Kidney epithelial cell (primary cell): ENCODE measurements at places on chromosomes 5 and 9.

DNA sequence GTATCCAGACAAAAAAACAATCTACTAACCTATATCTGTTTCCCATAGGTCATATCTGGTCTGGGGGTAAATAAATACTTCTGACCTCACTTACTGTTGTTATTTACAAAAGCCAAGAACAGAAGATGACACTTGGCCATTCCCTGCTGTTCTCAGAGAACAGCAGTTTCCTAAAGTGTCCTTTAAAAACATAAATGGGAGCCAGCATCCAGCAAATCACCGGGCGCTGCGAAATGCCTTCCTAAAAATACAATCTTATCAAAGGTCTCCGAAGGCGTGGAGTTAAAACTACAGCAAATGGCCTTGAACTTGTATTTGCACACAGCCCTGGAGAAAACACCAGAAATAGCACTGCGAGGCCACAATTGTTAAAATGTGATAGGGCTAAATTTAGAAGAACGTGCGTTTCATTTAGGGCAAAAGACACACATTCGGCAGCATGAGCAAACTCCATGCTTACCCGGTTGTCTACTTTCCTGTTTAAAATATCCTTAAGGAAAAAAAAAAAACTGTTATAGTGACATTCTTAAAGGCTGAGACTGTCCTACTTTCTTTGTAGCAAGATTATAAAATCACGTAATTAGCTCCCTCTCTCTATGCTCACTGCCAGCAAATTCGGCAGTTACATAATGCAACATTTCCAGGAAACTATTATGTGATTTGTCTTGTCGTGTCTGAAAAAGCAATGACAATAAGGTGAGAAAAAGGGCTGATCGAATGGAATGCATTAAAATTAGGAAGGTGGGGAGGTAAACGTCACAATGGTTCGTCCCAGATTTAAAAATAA lies 1.5 kb downstream of the NFIL3 start:
- DNase-seq = no peak

GRCh38 chr9:83999141-83999918 lies 18.7 kb downstream of the RMI1 start:
- no peak for DNase-seq

DNA sequence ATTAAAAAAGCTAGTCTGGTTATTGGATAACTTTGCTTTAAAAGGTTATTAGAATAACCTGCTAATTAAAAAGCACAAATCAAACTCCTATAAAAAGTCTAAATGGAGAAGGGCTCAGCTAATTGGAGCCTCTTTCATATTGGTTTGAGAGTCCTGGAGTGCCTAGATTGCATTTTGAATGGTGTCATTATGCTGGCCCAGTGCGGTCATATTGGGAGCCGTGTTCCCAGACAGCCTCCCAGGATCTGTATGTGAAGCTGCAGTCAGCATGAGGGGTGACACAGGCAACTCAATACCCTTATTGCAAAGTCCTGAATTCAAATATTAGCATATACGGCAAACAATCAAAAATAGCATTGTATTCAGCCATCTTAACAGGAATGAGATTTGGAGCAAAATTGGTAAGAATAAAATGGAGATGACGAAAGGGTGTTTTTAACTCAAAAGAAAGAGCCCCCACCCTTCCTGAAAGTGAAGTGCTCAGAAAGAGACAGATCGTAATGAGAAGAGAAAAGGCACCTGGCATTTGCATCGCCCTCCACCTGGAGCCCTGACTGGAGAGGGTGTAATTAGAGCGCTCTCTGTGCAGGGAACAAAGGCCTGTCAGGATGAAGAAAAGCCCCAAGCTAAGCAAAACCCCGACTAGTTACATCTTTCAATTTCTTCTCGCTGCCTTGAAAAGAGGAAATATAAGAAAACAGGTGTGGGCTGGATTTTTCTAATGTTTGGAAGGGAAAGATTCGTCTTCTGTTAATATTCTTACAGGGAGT lies 621.0 kb upstream of the ADAMTS16 start:
- DNase-seq = no peak

DNA sequence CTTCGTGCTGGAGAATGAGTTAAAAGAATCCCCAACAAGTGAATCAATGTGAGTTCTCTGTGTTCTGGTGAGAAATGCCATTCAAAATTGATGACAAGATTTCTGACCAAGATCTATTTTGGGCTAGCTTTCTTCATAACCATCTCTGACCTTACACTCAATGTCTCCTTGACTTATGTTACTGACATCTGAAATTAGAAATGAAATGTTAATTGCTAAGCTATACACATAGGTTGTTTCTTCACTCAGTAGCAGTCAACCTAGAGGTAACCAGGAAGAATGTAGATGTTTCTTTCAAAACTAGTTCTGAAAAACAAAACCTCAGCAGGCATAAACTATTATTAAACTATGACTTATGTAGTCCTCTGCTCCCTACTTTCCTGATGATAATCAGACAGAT lies 2220.7 kb upstream of the C9orf72 start:
- no peak for DNase-seq

DNA sequence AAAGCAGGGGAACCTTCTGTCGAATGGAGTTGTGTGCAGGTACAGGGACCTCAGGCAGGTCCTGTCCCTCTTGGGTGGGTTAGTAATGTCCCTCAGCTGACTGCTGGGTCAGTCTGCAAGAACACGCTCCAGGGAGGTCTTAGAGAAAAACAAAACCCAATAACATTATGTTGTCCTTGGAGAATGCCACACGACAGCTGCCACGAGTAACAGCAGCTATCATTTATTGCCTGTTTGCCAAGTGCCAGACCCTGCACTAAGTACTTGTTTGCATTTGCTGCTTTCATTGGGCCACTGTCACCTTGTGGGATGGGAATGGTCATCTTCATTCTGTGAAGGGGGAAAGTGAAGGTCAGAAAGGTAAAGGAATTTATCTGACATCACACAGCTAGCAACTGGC lies 310.3 kb downstream of the SLIT3 start:
- no peak for DNase-seq
